HTR-8/SVneo (cell line): ENCODE measurements at places on chromosomes 1 and 21.
A peak's percentile ranks its signal among the peaks of the same experiment; 100 is the strongest.

- DNase-seq, result no peak
Observed at GRCh38 chr1:180888870-180889269, 23.8 kb upstream of the KIAA1614 start.

DNA sequence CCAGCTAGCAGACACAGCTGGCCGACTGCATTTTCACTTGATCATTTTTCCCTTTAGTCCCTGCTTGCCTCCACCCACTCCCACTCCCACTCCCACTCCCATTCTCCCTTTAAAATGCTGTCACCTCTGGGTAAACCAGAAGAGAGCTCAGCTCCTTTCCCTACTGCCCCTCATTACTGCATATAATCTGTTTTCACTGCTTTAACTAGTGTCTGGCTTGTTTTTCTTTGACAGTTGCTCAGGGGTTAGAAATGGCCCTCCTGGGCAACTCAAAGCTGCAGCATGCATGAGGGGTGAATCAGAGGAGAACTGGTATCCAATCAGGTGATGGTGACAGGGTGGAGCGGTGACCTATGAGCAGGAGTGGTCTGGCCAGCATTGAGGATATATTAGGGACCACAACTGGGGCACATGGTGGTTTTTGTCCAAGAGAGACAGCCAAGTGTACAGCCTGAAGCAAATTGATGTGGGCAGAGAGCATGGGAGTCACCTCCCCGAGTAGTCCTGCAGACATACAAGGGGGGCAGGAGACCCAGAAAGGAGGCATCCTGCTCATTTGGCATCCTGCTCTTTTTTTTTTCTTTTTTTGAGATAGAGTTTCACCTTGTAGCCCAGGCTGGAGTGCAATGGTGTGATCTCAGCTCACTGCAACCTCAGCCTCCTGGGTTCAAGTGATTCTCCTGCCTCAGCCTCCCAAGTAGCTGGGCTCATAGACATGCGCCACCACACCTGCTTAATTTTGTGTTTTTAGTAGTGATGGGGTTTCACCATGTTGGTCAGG, 42.6 kb upstream of the SRSF10 start:
- peak; percentile 88 for DNase-seq

- DNase-seq, result peak; percentile 71
Observed at GRCh38 chr21:38819719-38820159, 14.0 kb downstream of the ETS2 start.

GRCh38 chr1:22470227-22470626, 18.6 kb downstream of the ZBTB40 start:
- no peak for DNase-seq

DNA sequence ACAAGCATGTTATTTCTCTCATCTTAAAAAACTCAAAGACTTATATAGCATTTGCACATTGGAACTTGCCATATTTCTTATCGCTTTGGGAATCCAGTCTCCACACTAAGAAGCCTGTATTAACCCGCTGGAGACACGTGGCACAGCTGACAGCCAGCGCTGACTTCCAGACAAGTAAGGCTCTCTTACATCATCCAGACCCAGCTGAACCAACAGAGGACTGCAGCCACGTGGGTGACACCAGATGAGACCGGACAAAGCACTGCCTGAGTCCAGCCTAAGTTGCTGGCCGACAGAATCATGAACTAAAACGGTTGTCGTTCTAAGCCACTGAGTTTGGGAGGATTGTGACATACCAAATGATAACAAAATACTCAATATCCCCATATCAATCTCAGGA, 6.3 kb upstream of the CD247 start:
- DNase-seq, result no peak

GRCh38 chr1:21782349-21782867, 541 bp downstream of the USP48 start:
- DNase-seq, result peak; percentile 15

- DNase-seq, result no peak
Observed at GRCh38 chr1:108537976-108538375, 21.9 kb upstream of the EEIG2 start.

GRCh38 chr1:82018319-82018718, 217.6 kb downstream of the ADGRL2 start:
- no peak for DNase-seq

GRCh38 chr1:241715435-241715834, 63.4 kb downstream of the WDR64 start:
- DNase-seq, result no peak

GRCh38 chr21:45251635-45252447, 35.9 kb downstream of the POFUT2 start:
- DNase-seq, result no peak

DNA sequence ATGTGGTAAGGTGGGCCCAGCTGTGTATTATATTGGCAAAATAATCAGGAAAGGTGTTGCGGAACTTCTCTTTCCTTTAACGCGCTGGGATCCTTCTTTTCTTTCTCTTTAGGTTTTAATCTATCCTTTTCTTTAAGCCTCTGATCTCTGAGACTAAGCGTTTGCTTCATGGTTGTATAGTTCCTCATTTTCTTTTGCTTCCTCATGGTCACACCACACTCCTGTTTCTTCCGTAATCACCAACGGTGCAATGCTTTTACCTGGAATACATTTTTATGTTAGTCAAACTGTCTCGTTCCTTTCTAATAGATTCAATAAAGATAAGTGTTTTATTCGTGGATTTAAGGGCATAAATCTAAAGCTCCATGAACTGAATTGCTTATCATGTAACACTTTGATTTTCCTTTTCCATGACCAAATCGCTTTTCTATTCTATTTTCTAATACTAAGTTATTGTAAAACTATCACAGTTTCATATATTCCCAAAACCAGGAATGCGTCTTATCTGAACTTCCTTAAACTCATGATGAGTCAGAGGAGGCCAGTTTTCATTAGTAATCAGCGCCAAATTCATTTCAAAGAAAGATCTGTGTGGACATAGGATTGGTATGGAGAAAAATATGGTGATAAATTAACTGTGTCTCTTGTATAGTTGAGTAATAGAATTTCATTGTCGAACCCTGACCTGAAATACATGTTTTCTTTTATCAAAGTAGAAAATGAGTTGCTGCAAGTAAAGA, 12.2 kb downstream of the SDCCAG8 start:
- peak; percentile 45 for DNase-seq

DNA sequence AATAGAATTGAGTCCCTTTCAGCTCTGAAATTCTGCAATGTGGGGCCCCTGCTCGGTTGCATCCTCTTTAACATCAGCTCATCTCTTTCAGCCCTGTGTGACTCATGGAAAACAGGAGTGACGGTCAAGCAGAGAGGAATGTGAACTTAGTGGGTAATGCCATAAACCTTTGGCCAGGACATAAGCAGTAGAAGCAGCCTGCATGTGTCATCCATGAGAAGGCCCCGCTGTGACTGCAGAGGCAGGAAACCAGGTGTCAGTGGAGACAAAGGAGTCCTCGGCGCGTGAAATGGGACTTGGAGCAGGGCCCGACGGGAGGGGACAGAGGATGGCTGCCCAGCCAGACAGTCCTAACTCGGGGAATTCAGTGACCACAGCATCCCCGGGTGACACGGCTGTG, 21.1 kb upstream of the EPHB2 start:
- DNase-seq, result peak; percentile 88

DNA sequence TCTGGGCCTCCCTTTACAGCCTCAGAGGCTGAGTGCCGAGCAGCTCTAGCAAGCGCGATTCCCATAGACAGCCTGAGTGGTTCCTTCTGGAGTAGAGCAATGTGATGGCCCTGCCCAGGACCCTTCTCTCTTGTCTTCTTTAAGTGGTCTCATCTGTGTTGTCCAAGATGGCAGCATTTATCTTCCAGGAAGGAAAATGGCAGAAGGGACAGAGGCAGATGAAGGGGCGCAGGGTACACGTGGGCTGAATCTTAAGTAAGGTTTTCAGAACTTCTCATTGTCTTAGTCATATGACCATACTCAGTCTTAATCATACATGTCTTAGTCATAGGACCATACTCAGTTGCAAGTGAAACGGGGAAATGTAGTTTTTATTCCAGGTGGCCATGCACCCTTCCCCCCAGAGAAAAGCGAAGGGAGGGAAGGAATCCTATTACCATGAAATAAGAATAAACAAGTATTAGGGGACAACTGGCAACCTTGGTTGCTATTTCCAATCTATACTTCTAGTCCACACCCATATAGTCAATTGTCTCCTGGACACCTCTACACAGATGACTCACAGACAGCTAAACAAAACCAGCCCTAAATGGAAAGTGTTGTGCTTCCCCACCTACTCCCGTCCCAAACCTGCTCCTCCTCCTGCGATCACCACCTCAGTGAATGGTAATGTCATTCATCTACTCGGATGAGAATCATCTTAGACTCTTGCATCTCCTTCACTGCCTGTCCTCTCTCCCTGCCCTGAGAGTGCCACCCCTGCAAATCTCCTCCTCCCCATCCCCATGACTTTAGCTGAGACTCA, 13.3 kb downstream of the OVAAL start:
- no peak for DNase-seq

DNA sequence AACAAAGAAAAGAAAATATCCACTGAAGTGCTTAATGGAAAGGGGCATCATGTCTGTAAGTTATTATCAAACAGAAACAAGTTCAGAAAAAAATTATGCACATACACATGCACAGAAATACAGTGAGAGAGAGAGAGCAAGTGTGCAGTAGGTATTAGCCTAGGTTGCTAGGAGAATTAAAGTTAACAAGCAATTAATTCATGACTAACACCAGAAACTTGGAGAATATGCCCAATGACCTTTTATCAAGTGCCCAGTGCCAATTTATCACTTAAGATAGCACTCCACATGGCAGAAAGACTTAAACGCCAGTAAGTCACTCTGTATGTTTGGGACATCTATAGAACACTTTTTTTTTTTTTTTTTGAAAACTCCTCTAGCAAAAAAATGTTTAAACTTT, 56.2 kb upstream of the SLC16A1 start:
- DNase-seq, result no peak

- DNase-seq, result peak; percentile 22
Observed at GRCh38 chr1:183238071-183238470, 52.0 kb downstream of the LAMC2 start.

- DNase-seq, result no peak
Observed at GRCh38 chr1:81326212-81326611, 474.5 kb upstream of the ADGRL2 start.

- DNase-seq, result no peak
Observed at GRCh38 chr1:243585982-243586381, 264.1 kb downstream of the AKT3 start.

DNA sequence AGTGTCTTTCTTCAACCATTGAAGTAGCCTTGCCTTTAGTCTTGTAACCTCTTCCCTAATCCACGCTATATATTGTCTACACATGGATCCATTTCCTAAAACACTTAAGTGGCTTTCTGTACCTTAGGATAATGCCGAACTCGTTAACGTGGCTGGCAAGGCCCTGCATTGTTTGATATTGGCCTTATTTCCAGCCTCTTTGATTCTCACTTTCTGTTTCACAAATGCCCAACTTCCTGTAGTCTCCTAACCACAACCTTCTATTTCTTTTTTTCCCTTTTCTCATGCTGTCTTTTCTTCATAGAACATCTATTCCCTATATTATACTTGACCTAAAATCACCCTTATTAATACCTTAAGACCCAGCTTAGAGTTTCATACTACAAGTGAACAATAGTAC, 536.0 kb downstream of the LMO4 start:
- no peak for DNase-seq

DNA sequence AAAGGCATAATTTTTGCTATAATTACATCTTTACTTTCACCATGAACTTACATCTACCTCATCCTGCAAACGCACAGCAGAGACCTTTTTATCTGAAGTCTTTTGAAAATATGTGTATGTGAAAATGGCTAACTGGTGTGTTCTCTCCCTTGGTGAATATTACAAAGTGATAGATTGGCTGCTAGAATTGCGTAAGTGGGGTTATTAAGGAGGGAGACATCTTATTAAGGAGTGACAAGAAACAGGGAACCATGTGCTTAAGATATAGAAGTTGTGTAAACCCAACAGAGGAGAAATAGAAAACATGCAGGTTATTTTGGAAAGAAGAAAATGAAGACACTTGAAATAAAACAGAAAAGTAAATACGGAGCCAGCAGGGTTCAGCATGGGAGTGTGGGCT, 7.8 kb downstream of the KCNJ15 start:
- DNase-seq, result no peak

DNA sequence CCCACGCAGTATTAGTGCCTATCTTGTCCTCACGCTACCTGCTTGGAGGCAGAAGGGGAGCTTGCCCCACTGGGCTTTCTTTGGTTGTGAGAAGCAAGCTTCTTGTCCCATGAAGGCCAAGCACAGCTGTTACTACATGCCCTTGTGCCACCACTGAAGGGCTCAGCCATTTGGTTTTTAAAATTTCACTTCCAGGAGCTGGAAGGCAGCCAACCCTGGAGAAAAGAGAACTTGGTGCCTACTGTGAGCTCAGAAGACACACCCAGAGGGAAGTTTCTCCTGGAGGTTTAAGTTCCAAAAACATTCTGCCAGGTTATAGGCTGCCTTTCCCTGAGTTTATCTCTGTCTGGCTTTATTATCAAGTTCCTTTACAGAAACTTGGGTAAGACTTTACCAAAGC, 187.4 kb downstream of the SLC35F3 start:
- no peak for DNase-seq

DNA sequence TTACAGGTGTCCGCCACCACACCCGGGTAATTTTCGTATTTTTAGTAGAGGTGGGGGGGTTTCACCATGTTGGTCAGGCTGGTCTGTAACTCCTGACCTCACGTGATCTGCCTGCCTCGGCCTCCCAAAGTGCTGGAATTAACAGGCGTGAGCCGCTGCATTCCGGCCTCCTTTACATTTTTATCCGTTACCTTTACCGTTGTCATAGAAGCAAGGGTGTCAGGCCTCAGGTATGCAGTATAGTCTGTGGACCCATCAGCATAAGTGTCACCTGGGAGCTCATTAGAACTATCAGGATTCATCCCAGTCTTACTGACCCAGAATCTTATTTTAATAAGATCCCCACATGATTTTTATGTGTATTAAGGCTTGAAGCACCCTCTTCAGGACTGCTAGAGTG, 5.4 kb downstream of the CDC42 start:
- no peak for DNase-seq
